Activated T-cell treated with anti-CD3 and anti-CD28 coated beads for 4 hours (primary cell): ENCODE measurements at places on chromosomes 1 and 21.
A peak's percentile ranks its signal among the peaks of the same experiment; 100 is the strongest.

DNA sequence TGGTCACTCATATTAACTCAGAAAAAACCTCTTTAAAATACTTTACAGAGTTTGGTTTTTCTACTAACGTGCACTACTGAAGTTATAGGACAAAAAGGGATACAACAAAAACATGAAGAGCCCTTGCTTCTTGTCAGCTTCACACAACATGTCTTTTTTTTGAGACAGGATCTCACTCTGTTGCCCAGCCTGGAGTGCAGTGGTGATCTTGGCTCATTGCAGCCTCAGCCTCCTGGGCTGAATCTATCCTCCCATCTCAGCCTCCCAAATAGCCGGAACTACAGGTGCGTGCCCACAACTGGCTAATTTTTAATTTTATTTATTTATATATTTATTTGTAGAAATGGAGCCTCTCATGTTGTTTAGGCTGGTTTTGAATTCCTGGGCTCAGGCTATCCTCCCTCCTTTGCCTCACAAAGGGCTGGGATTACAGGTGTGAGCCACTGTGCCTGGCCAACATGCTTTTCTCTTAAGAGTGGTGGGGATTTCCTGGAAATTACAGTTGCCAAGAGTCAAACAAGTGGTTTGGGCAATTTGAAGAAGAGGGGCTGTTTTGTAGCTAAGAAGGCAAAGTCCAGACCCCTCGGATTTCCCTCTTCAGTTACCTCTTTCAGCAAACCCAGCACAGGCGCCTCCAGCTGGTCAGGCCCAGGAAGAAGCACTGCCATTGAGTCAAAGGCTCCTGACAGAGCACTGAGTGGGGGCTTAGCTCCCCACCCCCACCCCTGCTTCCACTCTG, 6.4 kb upstream of the SMPDL3B start:
- DNase-seq = no peak

- DNase-seq = no peak
These were observed 3.4 kb upstream of the LACTBL1 start for GRCh38 chr1:22976127-22976460.

DNA sequence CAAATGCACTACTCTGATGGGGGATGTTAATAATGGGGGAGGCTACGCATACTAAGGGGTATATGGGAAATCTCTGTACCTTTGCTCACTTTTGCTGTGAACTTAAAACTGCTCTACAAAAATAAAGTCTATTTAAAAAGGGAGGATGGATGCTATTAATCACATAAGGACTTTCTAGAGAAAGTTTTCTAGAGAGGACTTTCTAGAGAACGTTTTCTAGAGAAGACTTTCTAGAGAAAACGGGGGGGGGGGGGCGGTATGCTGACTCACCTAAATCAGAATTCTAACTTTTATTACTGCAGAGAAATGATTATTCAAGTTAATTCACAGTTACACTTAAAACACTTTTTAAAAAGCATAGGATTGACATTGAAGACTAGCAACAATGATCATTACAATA, 76.2 kb downstream of the USP1 start:
- no peak for DNase-seq

- DNase-seq = no peak
These were observed 149.1 kb downstream of the PLPP3 start for GRCh38 chr1:56430141-56430839.

- no peak for DNase-seq
These were observed 109.1 kb downstream of the TIAM1 start for GRCh38 chr21:31234936-31235335.

- no peak for DNase-seq
These were observed 450 bp downstream of the SDE2 start for GRCh38 chr1:225998560-225999226.

- no peak for DNase-seq
These were observed 36.7 kb downstream of the SLC19A1 start for GRCh38 chr21:45505416-45506021.

GRCh38 chr1:214303141-214303930, 22.4 kb downstream of the SMYD2 start:
- DNase-seq = no peak

- DNase-seq = no peak
These were observed 13.3 kb upstream of the TFF1 start for GRCh38 chr21:42379426-42380215.

DNA sequence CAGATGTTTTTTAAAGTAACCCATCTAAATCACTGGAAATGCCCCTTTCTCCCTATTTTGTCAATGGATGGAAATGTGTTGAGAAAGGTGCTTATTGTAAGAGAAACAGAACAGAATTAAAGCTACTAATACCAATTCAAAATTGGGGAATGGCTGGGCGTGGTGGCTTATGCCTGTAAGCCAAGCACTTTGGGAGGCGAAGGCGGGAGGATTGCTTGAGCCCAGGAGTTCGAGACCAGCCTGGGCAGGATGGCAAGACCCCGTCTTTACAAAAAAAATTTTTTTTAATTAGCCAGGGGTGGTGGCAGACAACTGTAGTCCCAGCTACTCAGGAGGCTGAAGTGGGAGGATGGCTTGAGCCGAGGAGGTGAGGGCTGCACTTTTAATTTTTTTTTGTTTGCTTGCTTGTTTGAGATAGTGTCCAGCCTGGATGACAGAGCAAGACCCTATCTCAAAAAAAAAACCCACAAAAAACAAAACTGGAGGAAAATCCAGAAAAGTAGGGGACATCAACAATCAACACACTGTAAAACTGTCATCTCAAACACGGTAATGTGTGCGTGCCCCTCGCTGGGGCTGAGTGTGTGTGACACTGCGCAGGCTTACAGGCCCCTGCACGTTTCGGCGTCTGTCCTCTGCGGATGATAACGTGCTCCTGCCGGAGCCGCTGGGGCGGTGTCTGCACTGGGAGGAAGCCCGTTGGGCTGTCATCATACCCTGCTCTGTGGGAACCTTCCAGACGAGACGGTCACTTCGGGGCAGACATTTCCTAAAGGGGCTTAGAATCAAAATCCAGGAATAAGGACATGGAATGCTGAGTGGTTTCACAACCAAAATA, 11.6 kb upstream of the POFUT2 start:
- DNase-seq = no peak

GRCh38 chr1:230860617-230861384, 7.5 kb downstream of the C1orf198 start:
- DNase-seq = no peak

GRCh38 chr1:5485968-5486696, 506.1 kb downstream of the NPHP4 start:
- DNase-seq = no peak

DNA sequence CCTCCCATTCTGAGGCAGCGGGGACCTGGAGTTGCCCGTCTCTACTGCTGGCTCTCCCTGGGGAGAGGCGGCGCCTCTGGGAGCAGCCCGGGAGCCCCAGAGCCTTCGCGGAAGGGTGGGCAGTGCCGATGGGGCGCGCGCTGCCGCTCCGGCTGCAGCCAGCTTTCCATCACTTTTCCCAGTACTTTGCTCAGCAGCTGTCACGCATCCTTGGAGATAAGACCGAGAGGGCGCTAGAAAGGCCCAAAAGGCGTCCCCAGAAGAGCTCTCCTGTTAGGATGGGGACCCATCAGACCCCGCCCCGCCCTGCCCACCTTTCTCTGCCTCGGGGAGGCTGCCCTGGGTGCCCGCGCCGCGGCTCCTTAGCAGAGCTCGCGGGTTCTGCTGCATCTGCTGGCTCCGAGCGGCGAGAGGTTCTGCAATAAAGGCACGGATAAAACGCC, 534 bp downstream of the KCNH1 start:
- no peak for DNase-seq

GRCh38 chr1:222357252-222357651, 190.7 kb downstream of the HHIPL2 start:
- no peak for DNase-seq

GRCh38 chr1:50237056-50237455, 128.3 kb downstream of the ELAVL4 start:
- no peak for DNase-seq

GRCh38 chr1:24969596-24970398, 39.7 kb upstream of the RUNX3 start:
- no peak for DNase-seq

DNA sequence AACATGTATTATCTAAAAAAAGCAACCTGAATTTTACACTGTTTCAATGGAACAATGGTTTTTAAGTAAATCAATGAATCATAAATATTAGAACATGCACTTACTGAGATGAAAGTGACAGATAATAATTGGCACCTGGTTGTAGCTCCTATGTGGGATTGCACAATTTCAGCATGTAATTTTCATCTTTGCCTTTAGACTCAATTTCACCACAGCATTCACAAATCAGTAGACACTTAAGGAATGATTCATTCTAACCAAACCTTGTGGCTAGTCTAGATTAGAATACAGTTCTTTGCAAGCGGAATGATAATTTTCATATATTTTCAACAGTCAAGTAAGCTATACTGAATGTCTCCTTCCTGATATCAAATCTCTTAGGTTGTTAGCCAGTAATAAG, 853.4 kb downstream of the KCNT2 start:
- DNase-seq = no peak

DNA sequence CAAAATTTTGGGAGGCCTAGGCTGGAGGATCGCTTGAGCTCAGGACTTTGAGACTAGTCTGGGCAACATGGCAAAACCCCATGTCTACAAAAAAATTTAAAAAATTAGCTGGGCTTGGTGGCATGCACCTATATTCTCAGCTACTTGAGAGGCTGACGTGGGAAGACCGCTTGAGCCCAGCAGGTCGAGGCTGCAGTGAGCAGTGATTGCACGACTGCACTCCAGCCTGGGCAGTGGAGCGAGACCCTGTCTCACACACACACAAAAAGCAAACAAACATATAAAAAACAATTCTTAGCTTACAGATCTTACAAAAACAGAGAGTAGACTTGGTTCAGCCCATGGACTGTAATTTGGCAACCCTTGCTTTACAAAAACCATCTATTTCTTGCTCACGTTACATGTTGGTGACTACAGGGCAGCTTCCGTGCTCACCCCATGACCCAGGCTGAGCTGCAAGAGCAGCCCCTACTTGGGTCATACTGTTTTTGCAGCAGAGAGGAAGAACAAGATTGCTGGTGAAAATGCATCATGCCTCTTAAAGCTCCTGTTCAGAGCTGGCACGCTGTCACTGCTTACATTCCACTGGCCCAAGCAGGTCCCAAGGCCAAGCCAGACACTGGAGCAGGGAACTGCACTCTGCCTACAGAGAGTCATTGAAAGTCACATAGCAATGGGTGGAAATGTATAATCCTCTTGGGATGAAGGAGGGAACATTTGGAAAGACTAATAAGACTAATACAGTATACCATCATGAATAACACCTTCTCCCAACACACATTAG, 13.4 kb upstream of the ZBTB8A start:
- DNase-seq = no peak

DNA sequence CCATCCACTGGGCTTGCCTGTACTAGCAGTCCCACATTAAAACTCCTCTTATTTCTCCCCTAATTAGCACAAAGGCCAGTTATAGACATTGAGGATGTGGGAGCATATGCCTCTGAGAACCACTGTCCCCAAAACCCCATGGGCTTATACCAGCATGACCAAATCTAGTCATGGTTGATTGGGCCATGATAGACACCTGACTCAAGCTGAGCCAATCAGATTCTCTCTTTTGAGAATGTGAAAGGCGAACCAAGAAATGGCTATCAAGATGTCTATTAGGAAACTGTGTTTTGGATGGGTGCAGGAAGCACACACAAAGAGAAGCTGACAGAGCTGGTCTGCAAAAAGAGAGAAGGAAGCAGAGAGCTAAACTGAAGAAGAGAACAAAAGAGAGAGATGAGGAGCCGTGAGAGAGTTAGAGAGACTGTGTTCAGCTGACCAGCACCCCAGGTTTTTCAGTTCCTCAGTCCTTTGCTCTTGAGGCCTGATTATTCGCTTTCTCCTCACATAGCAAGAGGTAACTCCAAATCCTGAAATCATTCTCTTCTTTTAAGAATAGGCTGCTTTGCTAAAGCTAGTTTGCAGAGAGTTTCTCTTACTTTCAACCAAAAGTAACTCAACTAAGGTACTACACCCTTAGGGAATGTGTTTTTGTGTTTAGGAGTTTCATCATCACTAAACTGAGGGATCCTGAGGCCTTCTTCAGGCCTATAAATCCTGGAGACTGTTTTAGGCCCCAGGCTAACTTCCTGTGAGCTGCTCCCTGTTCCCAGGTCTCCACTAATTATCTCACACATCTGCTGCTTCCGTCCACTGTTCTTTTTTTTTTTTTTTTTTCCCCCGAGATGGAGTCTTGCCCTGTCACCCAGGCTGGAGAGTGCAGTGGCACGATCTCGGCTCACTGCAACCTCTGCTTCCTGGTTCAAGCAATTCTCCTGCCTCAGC, 7.9 kb upstream of the TIPRL start:
- no peak for DNase-seq

- DNase-seq = no peak
These were observed 25.2 kb upstream of the TRIM45 start for GRCh38 chr1:117146575-117147340.

DNA sequence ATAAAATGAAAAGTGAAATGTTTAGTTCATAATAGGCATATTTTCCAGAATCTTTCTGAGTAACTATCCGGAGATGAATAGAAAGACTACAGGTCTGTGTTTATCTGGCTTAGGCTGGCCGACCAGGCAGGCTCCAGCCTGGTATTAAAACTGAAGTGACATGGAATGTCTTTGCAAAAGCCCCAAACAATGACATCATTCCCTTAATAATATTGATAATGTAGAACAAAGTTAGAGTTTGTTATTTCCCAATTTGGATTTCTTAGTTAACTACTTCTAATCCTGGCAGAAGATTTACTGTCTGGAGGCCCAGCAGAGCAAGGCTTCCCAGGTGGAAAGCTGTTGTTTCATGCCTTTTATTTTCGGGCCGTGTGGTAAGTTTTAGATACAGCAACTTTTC, 207.7 kb downstream of the GREM2 start:
- DNase-seq = no peak

DNA sequence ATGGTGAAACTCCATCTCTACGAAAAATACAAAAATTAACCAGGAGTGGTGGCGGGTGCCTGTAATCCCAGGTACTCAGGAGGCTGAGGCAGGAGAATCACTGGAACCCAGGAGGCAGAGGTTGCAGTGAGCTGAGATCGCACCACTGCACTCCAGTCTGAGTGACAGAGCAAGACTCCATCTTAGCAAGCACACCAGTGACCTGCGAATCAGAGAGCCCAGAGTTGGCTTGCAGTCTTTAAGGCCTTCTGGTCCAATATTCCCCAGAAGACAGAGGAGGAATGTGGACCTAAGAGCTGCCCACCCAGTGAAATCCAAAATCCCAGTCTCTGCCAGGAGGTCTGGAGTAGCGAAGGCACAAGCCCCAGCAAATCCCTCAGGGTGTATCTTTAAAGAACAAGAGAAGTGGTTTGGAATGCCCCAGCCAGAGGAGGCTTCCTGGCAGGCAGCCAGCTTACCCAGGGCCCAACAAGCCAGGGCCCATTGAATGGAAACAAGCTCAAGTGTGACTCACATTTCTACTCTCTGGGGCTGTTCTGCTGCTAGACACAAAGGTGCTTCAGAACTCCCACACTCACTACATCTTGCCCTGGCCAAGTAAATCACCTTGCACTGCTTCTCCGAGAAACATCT, 23.9 kb downstream of the GPR161 start:
- peak; percentile 33 for DNase-seq

DNA sequence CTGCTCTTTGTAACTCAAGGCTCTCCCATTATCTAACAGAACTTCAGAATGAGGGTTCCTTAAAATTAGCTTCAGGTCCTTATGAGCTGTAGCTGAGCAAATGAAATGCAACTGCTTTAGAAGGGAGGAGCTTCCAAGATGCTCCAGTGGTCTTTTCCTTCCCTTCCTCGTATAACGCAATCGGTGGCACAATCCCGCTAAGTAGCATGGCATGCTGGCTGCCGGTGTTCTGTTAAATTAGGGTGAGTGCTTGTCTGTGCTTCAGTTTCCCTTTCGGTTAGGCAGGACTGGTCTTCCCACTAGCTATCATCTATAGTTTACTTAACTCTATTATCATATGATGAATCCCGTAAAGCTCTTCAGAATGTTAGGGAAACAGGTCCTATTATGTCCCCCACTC, 917 bp downstream of the KIAA0040 start:
- no peak for DNase-seq
